ENCODE measurements at places on chromosomes 2 and 18.

DNA sequence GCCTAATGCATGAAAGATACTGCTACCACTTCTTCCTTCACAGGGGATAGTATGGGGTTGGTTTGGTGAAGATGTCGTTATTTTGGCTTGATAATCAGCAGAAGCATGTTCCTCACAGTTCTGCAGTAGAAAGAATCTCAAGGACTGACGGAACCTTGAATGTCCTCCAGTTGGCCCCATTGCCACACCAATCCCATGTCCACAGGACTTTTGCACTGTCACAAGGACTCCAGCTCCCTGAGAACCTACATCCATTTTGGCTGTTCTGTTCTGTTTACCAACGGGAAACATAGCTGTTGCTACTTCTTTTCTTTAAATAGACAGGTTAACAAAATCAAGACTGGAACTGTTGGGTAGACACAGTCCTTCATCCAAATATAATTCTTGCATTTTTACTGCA is 270.0 kb downstream of the SLC8A1 start:
- DNase-seq, result no peak

- no peak for DNase-seq
Observed at GRCh38 chr2:80244905-80245584, 59.5 kb downstream of the LRRTM1 start.

DNA sequence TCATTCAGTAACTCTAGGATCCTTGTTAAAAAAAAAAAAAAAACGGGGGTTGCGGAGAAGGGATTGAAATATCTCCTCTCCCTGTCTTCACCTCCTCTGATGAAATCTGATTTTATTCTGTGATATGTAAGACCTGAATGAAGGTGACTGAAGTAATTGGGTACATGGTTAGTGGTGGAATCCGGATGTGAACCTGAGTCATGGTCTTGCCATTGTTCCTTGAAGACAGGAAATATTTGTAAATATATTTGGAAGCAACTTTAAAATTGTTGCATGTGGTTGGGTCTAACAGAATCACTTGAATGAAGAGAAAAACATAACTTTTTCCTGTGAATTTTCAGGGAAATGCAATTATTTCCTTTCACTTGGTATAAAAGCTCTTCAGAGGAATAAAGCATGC is 3.0 kb upstream of the IL1A start:
- no peak for DNase-seq

GRCh38 chr18:13272416-13272815 is 53.9 kb downstream of the LDLRAD4 start:
- DNase-seq, result no peak

DNA sequence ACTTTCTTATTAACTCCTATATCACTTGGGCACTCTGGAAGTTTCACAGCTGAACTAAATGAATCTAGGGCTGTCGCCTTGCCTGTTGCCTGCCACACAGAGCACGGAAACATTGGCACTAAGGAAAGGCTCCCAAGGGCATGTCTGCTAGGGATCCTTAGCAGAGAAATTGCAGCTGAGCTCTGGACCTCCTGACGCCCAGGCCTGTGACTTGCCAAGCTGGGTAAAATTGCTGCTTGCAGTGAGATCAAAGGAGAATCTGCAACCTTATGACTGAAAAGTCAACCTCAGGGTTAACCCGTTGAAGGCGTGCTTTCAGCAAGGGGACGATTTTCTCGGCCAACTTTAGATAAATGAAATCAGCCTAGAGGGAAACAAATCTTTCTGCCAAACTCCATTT is 189.8 kb downstream of the NCK2 start:
- DNase-seq, result no peak

GRCh38 chr18:62418258-62418657 is 93.1 kb downstream of the TNFRSF11A start:
- no peak for DNase-seq
